ENCODE measurements at places on chromosomes 13 and 19.

- no peak for DNase-seq
Measured at GRCh38 chr19:54470991-54471782, 1.9 kb downstream of the CDC42EP5 start.

GRCh38 chr19:44757735-44758505 is 9.4 kb downstream of the BCL3 start:
- DNase-seq: no peak

- DNase-seq: peak; percentile 85
Measured at GRCh38 chr13:99606324-99607066, 105.2 kb downstream of the TM9SF2 start.

GRCh38 chr19:30528919-30529318 is 156.7 kb downstream of the ZNF536 start:
- no peak for DNase-seq

DNA sequence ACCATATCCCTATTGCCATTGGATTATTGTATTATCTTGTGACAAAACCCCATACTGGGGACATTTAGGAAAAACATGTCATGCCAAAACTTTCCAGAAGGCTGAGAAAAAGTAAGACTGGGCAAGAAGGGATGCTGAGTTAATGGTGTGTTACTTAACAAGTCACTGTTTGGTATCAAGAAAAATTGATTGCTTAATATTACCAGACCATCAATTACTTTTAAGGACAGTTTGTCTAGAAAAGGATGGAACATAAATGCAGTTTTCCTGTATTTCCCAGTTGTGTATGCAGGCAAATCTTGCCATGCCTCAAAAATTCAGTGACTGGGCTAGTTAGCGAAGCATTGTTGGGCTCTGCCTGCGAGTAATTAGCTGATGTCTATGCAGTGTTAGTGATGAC is 705.6 kb upstream of the MIR17HG start:
- DNase-seq: no peak

DNA sequence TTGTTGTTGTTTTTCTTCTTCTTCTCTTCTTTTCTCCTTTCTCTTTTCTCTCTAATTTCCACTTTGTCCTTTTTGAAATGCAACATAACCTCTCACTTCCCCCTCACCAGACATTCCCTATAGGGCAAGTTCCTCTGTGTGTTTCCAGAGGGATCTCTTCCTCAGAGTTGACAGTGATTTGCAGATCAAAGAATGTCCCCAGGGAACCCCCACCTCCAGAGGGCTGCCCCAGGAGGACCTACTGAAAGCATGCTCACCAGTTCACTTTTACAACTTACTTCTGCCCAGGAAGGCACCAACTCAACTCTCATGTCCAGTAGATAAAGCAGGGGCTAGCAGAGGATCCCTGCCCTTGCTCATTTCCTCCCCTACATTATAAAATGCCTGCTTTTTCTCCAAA is 1648.0 kb downstream of the PCDH9 start:
- DNase-seq: no peak

- no peak for DNase-seq
Measured at GRCh38 chr19:30428844-30429243, 56.7 kb downstream of the ZNF536 start.
